ENCODE measurements at places on chromosomes 7 and 10. TPM values are rescaled to one million over a fixed set of nuclear protein-coding genes. Genes with fewer than 3 reads are reported as not detected.

DNA sequence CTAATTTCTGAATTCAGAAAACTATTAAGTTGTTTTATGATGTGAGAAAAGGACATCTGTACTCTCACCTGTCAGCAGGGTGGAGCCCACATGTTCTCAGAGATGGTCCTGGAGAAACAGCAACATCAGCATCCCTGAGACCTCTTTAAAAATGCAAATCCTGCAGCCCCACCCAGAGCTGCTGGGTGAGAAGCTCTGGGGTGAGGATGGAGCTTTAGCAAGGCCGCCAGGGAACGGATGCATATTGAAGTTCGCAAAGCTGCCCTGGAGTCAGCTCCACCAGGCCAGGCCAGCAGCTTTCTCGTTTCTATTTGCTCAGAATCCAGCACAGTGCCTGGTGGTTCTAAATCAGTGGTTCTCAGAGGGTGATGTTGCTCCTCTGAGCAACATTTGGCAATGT lies 49.1 kb downstream of the PRKCQ start:
- no peak for DNase-seq

The ASZ1 gene
- not detected for total RNA-seq

DNA sequence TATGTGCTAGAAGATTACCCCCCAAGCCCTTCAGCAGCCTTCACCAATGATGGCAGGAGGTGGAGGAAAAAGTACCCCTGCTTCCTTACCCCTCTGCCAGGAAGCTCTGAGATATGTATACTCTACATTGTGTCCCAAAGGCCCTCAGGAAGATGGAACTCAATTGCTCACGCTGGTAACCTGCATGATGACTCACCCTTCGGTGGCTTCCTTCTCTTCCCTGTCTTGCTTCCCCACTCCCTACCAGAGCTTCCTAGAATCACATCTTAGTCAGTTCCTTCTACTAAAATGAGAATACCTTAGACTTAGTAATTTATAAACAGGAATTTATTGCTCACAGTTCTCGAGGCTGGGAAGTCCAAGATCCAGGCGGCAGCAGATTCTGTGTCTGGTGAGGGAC lies 405.6 kb downstream of the TYW1 start:
- DNase-seq = no peak

DNA sequence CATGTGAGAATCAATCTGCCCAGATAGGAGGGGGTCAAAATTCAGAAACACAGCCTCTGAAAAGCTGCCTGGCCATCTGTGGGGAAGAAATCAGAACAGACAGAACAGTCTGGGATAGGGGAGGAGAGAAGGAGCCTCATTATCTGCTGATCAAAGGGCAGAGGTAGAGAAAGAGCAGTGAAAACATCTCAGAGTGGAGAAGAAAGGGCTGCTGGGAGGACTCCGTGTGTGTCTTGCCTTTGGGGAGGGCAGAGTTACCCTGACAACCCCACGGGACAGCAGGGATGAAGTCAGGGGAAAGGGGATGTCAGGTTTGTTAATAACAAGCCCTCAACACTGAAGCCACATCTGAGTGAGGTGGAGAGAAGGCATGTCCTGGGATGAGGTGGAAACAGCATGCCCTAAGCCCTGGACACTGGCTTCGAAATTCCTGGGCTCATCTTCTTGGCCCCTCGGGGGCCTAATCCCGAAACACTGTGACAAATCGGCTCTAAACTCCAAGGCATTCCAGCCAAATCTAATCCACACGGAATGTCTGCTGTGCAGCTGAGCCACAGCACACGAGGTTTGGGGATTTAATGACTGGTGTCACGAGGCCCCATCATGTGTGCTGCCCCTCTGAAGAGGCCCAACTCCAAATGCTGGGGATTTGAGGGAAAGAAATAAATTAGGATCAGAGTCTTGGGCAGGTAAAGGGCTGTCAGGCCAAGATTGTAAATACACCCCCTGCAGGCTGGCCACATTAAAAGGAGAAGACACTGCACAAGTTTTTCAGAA lies 82.8 kb upstream of the FGFR2 start:
- DNase-seq = no peak

DNA sequence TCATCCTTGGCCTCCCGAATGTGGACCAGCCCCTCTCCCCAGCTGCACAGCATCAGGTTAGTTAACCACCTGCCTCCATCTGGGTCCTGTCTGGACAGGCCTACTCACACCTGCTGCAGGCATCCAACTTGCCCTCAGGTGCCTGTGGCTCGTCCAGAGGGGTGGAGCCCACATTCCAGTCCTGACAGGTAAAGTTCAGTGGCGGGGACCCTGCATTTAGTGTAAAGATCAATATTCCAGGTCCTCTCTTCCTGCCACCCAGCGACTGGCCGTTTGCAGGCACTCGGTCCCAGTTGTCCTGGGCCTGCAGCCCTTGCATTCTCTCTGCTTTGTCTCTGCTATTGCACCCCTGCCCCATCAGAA lies 15.0 kb downstream of the HTRA1 start:
- DNase-seq = no peak

DNA sequence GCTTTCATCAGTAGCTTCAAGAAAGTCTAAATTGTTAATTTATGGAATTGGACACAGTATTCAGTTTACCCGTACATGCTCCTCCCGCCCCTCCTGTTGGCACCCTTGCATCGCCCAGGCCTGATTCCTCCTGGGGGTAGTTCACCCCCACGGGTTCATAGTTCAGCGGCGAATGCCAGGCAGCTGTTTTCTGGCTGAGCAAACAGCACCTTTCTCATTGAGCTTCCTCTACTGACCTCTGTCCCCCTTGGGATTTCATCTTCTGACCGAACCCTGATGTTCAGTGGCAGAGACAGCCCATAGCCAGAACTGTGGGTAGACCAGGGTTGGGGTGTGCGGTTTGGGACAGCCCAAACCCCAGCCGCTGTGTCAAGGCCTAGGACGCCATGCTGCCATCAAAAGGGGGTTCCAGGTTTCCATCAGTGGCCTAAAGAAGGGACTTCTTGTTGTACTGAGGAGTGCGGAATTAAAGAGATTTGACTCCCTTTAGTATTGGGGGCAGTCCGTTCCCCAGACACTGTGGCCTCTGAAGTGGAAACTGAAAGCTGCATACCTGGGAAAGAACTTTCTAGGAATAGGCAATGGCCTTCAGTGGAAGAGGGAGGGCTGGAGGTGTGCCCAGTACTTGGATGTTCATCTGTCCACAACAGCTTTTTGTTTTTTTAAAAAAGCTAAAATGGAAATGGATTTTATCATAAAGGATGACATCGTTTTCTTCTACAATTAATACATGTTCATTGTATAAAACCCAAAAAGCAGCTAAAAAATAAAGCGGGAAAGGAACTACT lies 19.0 kb downstream of the MDH2 start:
- peak; percentile 35 for DNase-seq

DNA sequence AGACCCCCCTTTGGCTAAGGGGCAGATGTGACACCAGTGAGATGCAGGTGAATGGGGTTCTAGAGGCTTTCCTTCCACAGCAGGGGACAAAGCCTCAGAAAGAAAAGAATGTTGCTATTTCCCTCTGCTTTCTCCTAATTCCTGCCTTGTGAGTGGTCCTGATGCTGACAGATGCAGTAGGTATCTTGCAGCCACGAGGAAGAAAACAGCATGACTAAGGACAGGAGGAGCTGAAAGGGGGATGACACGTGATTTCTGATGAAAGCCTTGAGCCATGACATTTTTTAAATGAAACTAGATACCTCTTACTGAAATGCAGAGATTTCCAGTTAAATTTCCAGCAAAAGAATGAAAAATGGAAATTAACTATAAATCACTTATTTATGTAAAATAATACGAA lies 92.4 kb downstream of the C1GALT1 start:
- no peak for DNase-seq

GRCh38 chr7:100875356-100875751 lies 451 bp downstream of the SRRT start:
- peak; percentile 87 for DNase-seq

DNA sequence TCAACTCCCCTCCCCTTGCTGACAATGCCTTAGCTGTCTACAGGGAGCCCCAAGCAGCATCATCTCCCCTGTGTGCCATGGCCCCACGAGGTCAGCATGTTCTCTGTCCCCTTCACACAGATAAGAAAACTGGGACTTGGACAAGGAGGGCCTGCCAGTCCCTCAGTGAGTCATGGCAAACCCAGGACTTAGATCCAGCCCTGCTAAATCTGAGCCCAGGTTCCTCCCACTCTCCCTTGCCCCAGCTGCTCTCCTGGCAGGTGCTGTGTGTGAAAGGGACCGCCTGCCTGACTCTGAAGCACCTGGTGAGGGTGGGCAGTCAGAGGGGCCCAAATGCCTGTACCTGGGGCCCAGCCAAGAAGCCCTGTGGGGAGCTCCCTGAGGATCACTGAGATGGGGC lies 7.4 kb downstream of the CRHR2 start:
- no peak for DNase-seq

The JAKMIP3 gene
- total RNA-seq = 0.62 TPM

GRCh38 chr7:137664846-137665245 lies 181.9 kb downstream of the DGKI start:
- DNase-seq = no peak

The GIMAP1 gene
- 5.4 TPM for total RNA-seq

The PRSS37 gene
- total RNA-seq = not detected

The PVRIG gene
- 0.67 TPM for total RNA-seq

The VGF gene
- not detected for total RNA-seq

GRCh38 chr7:157565201-157565626 lies 228.4 kb downstream of the DNAJB6 start:
- DNase-seq = peak; percentile 64

DNA sequence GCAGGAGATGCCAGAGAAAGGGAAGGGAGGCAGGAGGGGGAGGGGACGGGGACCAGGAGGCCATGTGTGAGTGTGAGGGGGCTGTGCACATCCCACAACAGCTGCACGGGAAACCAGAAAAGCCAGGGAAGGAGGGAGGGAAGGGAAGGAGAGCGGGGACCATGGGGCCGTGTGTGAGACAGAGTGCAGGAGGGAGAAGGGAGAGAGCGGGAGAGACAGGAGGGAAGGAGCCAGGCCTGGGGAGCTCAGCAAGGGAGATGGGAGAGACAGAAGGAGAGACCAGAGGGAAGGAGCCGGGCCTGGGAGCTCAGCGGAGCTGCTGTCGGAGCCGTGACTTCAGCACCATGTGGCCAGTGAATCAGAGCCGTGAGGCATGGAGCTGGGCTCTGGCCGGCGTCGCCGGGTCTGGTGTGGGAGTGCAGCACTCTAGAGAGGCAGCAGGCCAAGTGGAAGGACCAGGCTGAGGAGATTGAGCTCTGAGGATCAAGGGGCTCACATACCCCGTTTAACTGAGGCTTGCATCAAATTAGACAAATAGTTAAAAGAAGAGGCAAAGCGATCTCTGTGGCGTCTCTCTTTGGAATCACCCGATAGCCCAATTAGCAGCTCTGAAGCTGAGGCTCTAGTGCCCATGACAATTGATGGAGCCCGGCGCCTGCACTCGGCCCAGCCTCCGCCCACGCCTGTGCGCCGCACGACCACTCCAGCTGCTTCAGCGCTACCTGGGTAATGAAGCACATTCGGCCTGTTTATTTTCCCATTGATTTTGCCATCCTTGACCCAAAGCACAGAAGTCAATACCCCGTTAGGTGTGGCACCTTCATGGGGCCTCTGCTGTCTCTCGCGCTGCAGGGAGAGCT lies 150.4 kb downstream of the MAD1L1 start:
- no peak for DNase-seq

DNA sequence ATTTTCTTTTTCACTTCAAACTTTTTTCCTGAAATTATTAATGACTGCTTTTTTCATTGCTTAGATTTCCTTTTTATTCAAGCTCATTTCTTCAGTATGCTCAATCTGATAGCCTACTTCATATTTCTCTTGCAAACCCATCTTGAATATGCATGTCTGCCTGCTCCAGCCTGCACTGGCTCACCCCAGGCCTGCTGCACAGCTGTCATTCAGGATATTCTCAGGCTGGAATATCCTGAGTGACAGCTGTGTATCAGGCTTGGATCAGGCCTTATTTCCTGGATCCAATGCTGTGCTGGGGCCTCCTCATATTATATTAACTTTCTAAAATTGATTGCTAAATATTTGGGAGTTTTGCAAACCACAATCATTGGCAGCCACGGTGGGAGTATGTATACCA lies 120.2 kb upstream of the TNS3 start:
- DNase-seq = no peak

GRCh38 chr10:16995867-16996529 lies 133.6 kb downstream of the CUBN start:
- no peak for DNase-seq

DNA sequence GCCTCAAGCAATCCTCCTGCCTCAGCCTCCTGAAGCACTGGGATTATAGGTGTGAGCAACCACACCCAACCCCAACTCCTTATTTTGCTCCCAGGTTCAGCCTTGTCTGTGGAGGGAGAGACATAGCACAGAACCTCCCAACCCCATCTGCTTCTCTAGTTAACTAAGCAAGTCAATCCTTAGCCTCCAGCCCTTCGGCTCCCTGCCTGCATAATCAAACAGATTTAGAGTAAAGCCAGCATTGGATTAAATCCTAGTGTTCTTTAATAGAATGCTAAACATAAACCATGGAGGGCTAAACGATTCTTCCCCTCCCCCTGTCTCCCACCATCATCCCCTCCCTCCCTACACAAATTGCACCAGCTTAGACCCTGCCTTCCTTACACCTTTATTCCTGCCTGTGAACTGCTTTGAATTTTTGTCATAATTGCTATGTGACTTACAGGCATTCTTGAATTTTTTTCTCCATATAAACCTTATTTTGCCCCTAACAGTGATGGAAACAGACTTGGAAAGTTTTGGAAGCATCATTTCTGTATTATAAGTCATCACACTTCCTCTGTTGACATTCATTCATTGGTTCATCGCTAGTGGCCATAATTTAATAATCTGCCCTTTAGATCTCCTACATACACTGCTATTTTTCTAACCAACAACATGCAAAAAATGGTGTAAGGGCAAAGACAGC lies 72.6 kb upstream of the TOMM7 start:
- no peak for DNase-seq

- no peak for DNase-seq
Observed at GRCh38 chr7:100801833-100802568, 25.3 kb downstream of the EPHB4 start.

The IL2RA gene
- total RNA-seq = 6.4 TPM

- no peak for DNase-seq
Observed at GRCh38 chr7:134018306-134018705, 108.8 kb upstream of the LRGUK start.

The PON3 gene
- 0.74 TPM for total RNA-seq

- no peak for DNase-seq
Observed at GRCh38 chr7:50418086-50418515, 32.0 kb downstream of the FIGNL1 start.
